Stimulated activated CD4-positive, alpha-beta T cell treated with anti-CD3 and anti-CD28 coated beads, Interleukin-4, amount 100 ng/mL, for 48 hours (primary cell): ENCODE measurements at places on chromosomes 1 and 21.
A peak's percentile ranks its signal among the peaks of the same experiment; 100 is the strongest.

DNA sequence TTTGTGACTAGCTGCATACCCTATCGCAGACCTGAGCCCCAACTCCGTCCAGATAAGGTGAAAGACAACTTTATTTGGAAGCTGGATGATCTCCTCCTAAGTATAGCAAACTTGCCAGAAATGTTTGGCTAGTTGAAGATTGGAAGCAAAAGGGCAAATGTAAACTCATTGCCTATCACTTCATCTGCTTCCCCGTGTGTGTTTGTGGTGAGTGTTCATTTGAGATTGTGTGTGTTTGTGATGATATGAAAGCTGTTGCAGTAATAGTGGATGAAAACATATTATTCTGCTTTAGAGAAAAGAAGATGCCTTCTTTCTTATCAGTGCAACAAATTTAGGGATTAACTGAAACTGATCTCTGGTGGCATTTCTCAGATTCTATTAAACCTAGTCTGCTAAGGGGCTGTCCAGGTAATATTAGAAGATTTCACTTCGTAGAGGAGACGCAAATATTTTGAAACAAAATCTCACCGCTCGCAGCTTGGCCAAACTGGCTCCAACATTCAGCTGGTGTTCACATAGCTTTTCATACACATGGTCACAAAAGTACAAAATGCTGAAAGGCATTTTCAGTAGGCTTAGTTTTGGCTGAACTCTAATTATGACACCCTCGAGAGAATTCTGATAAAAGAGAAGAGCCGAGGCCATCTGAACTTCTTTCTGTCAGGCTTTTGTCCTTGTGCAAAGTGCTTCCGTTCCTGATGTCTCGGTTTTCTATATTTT lies 1.1 kb downstream of the TBX19 start:
- DNase-seq: no peak

GRCh38 chr21:41610042-41610839 lies 102.3 kb upstream of the TMPRSS2 start:
- peak; percentile 24 for DNase-seq

DNA sequence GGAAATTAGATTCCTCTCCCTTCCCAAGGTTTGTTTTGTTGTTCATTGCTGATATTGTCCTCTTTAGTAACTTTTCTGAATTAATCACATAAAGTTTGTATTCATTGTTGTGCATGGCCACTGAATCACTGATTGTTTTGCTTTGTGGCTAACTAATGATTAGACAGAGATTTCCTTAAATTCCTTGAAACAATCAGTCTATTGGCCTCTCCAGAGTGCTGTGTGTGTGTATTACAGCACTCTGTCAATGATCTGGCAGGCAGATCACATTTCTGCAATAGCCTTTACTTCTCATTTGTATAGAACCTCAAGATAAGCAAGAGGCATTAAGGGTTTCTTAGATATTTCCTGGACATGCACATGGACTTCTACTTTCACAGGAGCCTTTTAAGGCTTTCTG lies 78.6 kb downstream of the DUSP10 start:
- no peak for DNase-seq

GRCh38 chr21:36966066-36966820 lies at the start of gene HLCS:
Gene HLCS, minus strand, starts transcription at chr21:36966669. Its CDS starts 31 bp downstream, at chr21:36966638.
- DNase-seq: peak; percentile 71

GRCh38 chr1:100234432-100234831 lies 15.2 kb downstream of the DBT start:
- no peak for DNase-seq

GRCh38 chr1:64513545-64513944 lies 43.6 kb downstream of the CACHD1 start:
- no peak for DNase-seq

- no peak for DNase-seq
Measured at GRCh38 chr1:115670476-115671175, 28.9 kb downstream of the VANGL1 start.

- peak; percentile 8 for DNase-seq
Measured at GRCh38 chr1:117607471-117607870, 1.6 kb downstream of the TENT5C start.

GRCh38 chr1:40720493-40720892 lies 29.0 kb downstream of the NFYC start:
- DNase-seq: no peak

DNA sequence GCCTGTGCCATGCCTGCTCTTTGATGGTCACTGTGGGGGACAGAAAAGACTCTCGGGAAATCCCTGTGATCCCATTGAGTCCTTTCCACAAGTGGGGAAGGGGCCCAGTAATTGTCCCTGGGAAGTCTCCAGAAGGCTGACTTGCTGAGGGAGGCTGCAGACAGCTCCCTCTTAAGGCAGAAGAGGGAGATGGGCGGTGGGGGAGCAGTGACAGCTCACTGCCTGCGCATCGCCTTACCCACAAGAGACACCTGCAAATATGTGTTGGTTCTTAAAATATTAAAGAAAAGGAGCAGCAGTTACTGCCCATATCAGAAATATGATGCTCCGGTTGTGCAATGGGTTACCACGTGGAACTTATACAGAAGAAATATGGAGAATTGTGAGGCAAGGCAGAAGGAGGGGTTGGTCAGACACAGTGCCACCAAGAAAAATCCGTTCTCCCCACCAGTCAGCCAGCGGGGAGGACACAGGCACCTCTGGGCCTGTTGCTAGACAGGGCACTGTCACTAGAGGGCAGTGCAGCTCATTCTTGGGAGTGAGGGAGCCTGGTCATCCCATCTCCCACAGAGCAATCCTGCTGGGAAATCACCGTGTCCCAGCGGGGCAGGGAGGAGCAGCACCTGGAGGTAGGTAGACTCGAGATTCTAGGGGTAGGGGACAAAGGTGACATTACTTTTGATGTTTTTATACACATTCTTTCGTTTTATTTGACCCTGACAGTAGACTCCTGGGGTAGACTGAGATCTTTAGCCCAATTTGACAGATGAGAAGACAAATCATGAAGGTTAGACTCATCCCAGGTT lies 6.9 kb upstream of the CAMK1G start:
- peak; percentile 67 for DNase-seq

DNA sequence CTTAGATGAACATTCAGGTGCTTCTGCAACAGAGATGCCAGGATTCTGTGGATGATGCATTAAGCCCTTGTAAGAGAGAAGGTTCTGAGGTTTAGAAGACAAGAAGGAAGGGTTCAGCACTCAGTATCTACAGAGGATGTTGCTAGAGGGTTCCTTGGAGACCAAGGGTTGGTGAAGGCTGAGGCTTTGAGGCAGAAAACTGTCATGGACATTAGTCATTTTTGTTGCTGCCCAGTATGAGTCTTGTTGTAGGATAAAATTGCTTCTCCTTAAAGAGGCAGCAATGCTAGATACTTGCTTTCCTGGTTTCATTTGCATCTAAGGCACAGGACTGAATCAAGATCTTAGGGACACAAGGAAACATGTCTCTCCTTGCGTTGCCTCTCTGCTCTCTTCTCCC lies 319.4 kb upstream of the NFIA start:
- no peak for DNase-seq

GRCh38 chr1:64775113-64775512 lies 30.2 kb downstream of the RAVER2 start:
- no peak for DNase-seq

DNA sequence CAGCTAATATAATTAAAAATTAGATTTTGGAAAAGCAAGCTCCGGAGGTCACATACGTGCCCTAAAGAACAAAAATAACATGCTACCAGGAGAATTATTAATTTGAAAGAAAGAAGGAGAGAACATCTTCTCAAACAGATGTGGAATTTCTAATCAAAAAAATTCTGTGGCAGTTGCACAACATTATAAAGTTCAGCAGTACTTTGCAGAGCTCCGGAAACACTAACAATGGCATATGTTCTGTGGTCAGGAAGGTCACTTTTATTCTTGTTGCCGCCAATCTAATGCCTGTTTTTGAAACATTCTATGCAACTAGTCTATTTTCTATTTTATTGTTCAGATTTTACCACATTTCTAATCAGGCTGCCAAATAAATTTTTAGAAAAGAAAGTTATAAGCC lies 186.8 kb downstream of the SMYD3 start:
- DNase-seq: no peak

DNA sequence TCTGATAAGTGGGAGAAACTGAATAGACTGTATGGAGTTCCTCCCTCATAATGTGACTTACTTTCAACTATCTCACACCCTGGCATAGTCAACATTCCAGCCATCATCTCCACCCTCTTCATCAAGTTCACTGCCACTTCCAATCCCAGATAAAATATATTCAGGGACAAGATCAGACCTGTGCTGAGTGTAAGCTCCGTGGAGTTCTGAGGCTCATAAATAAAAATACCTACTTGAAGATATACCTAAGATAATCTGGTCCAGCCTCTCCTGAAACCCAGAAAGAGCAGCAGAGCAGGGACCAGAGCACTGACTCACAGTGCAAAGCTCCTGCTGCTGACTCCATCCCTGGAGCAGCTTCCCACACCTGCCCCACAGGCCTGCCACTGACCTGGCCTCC lies 1.7 kb upstream of the LCE7A start:
- no peak for DNase-seq

- no peak for DNase-seq
Measured at GRCh38 chr21:36773117-36773516, 74.2 kb downstream of the SIM2 start.

DNA sequence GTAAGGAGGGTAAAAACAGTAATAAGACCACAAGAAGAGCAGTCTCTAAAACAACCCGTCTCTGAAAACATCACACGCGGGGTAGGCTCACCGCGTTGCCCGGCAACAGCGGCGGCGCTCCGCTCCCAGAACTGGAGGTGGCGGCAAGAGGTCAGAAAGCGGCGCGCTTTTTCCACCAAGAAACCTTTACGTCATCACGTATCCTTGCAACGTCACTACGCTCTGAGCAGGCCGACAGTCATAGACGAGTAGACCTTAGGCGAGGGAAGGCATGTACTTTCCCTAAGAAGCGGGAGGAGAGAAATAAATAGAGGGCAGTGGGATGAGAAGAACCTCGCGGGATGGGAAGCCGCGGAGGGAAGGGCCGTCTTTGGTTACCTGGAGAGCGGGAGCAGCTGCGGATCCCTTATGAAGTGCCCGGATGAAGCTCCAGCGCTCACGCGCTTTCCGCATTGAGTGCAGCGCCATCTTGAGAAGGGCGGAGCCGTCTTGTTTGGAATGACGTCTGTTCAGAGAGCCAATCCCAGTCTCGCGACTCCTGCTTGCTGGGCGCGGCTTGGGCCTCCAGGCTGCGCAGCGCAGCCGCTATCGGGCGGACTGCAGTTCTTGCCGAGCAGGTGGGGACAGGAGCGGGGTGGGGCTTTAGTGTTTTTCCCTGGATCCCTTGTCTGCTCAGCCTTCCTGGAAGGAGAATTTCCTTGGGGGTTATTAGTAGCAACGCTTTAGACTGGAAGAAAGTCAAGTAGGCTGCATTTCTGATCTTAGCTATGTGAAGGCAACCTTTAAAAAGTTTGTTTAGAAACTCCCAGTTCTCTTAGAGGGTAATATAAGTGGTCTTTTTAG lies at the start of gene WARS2:
Gene WARS2 (minus strand): TSS at position 477 of the 843 bp plus-strand sequence. CDS start 9 bp downstream, at position 468.
- DNase-seq: peak; percentile 87

- DNase-seq: no peak
Measured at GRCh38 chr1:222263791-222264190, 284.1 kb downstream of the HHIPL2 start.

GRCh38 chr1:155003227-155003765 lies 694 bp downstream of the ZBTB7B start:
- no peak for DNase-seq

- DNase-seq: no peak
Measured at GRCh38 chr1:212899845-212900244, 41.8 kb downstream of the FLVCR1 start.

- peak; percentile 38 for DNase-seq
Measured at GRCh38 chr1:31760471-31761470, 3.4 kb downstream of the ADGRB2 start.

DNA sequence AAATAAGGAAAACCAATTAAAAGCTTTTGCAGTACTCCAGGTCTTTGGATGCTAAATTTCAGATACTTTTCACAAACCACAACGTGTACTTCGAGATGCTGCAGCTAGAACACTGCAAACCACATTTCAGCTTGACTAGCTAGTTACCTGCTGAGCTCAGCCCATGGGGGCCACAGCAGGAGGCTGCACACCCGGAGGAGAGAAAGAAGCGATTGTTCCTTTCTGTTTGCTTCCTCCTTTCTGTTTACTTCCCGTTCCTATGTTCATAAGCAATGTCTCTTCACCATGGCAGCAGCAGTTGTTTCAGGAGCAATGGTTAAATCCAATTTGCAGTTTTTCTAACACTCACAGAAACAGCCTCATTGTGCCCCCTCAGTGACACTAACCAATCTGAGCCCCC lies 225.6 kb upstream of the FGGY start:
- no peak for DNase-seq

DNA sequence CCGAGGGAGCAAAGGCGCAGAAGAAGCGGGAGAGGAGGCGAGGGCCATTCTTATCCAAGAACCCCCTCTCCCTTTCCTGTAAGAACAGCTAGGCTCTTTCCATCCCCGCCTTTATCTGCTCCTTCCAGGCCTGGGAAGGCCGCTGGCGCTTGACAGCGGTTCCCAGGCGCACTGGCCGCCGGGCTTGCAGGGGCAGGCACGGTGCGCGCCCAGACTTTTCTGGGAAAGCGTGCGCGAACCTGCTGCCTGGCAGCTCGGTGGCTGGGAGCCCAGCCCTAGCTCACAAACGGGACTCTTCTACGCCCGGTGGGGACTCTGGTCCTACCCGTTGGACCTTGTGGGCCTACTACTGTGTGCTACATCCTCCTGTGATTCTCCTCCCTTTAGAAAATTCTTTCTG lies 8.8 kb upstream of the IFNLR1 start:
- DNase-seq: no peak

GRCh38 chr1:36377791-36378492 lies 7.8 kb downstream of the STK40 start:
- DNase-seq: no peak

DNA sequence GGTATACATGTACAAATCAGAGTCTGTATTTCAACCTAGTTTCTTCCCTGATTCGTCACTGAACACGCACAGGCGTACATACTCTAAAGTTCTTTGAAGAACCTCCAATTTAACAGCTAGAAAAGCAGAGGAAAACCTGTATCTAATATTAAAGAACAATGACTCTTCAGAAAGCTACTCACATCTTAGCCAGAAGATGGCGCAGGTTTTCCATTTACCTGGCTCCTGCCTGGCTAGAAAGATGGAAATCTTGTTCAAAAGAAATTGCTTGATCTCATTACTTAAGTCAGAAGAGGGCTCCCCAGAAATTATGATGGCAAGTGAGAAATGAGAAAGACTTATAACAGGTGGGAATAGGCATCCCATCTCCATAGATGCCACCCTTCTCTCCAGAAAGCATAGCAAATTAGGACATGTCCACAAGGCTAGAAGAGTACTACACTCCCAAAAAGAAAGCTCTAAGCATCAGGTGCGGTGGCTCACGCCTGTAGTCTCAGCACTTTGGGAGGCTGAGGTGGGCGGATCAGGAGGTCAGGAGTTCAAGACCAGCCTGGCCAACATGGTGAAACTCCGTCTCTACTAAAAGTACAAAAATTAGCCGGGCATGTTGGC lies 19.0 kb upstream of the L1TD1 start:
- peak; percentile 7 for DNase-seq
